ENCODE measurements at places on chromosomes 3 and 15.

DNA sequence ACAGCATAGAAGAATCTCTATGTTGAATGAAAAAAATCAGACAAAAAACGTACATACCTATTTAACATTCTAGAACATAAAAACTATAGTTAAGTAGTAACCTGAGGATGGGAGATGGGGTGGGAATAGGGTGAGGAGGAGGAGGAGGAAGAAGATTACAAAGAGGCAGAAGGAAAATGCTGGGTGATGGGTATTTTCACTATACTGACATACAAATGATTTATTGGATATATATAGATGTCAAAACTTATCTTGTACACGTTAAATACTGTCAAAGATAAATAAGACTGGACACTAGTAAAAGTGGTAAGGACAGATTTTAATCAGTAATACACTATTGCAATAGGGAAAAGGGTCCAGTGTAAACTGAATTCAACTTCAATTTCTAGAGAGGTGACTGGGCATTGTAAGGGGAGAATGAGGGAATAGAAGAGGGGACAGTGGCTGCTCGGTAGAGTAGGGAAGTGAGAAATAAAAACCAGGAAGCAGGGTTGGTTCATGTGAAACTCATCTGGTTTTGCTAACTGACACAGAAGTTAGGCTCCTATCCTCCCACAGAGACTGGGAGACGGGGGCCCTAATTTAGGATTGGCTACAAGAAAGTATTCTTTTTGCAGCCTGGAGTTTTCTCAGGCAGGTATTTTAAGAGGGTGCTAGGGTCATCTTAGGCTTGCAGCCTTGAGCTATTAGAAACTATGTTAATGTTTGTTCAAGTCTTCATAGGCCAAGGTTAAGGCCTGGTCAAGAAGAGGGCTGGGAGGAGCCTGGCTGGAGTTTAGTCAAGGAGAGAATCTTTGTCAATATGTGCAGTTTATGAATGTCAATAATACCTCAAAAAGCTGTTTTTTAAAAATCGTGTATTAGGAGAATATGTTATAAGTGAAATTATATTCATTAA lies 15.0 kb upstream of the C15orf61 start:
- no peaks in the 10 kb centered on the region for H3K27me3 ChIP-seq
- no peaks in the 10 kb centered on the region for H3K4me1 ChIP-seq
- no peak overlapping the region for H3K27ac ChIP-seq
- no peaks in the 10 kb centered on the region for H3K36me3 ChIP-seq
- H3K4me3 ChIP-seq: no peak overlapping the region

GRCh38 chr3:79113876-79114275 lies 653.9 kb downstream of the ROBO1 start:
- no peak overlapping the region for H3K27ac ChIP-seq
- DNase-seq: no peak
- H3K27me3 ChIP-seq: no peaks in the 10 kb centered on the region
- no peaks in the 10 kb centered on the region for H3K4me1 ChIP-seq
- H3K4me3 ChIP-seq: no peak overlapping the region

DNA sequence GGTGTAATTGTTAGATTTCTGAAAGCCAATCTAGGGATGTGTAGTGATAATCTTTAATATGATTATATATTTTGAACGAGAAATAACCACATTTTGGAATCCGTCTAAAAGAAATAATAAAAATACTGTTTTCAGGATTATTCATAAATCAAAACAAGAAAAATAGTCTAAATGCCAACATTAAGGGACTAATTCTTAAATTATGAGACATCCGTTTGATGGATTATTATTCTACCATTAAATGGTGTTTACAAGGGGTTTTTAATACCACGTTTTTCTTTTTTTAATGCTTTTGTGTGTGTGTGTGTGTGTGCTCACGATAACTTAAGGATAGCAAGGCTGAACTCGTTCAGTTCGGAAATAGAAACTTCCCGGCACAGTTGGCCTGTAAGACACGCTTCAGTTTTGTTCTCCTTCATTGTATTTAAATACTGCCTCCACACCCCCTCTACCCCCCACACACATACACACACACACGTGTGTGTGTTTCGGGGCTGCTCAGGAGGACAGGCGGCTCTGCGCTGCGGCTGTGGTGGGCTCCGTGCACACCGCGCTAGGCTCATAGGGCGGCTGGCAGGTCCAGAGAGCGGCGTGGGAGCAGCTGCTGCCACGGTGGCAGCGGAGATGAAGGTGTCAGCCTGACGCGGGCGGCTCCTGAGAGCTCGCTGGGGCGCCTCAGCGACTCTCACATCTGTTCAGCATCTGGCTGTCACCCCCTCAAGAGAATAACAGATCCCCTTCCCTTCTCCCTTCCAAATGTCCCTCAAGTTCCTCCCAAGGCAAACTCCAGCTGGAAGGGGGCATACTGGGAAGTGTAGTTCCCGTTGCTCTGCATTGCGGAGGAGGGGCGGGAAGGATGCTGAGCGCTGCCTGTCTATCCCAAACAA lies 23.0 kb upstream of the ANP32A start:
- H3K27ac ChIP-seq: no peak overlapping the region
- H3K27me3 ChIP-seq: peaks cover 20% of the 10 kb centered on the region
- H3K36me3 ChIP-seq: no peaks in the 10 kb centered on the region

DNA sequence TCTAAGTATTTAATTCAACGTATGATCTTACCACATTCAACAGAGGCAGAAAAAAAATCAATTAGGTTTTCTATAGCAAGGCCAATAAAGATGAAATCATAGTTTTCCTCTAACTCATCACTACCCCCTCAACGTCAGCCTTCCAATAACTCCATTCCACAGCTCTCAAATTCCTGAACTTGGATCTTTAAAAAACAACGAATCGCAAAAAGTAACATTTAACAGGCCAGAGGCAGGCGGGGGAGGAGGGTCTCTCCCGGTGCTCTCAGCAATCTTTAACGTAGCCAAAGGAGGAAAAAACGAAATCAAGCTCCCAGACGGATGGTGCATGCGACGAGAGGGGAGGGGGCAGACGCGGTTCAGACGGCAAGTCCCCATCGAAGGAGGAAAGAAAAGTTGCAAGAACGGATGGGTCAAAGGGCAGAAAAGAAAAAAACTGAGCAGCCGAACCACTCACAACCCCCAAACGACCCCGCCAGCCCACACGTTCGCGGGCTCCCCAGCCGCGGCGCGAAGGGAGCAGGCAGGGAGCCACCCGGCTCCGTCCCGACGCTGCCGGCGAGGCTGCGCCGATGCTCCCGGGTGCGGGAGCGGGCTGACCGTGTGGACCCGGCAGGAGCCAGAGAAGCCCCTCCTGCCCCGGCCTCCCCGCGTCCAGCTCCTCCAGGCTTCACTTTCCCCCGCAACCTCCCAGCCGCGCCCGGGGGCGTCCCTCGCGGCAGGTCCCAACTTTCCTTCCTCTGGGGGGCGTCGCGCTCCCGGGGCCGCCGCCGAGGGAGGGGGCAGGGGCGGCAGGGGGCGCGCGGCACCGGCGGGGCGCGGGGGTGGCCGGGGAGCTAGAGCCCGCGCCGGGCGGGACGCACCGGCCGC lies 703 bp downstream of the PEAK1 start:
- H3K36me3 ChIP-seq: no peaks in the 10 kb centered on the region
- peak overlapping the region; percentile 80 for H3K27ac ChIP-seq
- H3K4me3 ChIP-seq: peak overlapping the region; percentile 68
- H3K27me3 ChIP-seq: no peaks in the 10 kb centered on the region
- peak; percentile 66 for DNase-seq
- peaks cover 2% of the 10 kb centered on the region for H3K4me1 ChIP-seq

- no peak overlapping the region for H3K27ac ChIP-seq
- DNase-seq: no peak
- no peak overlapping the region for H3K4me3 ChIP-seq
- no peaks in the 10 kb centered on the region for H3K36me3 ChIP-seq
- no peaks in the 10 kb centered on the region for H3K4me1 ChIP-seq
Measured at GRCh38 chr15:95757171-95757570, 573.3 kb upstream of the NR2F2 start.

GRCh38 chr15:60417112-60417511 lies 19.3 kb upstream of the ANXA2 start:
- H3K4me3 ChIP-seq: no peak overlapping the region
- H3K27me3 ChIP-seq: no peaks in the 10 kb centered on the region
- no peaks in the 10 kb centered on the region for H3K4me1 ChIP-seq
- no peak for DNase-seq

DNA sequence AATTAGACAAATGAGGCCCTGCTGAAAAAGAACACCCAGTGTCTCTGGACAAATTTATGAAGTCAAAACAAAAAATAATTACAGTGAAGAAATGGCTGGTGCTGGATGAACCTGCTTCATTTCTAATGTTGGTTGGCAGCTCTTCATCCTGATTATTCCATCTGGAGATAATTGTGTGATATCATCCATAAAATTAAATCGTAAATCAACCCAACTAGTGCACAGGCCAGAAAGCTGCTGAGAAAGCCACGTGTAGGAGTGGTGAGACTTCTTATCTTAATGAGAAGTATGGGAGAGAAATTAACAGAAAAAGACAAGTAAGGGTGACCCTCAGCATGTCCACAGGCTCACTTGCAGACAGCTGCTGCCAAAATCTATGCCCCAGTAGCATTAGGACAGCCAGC lies 465.2 kb upstream of the TGFBR2 start:
- H3K36me3 ChIP-seq: no peaks in the 10 kb centered on the region
- H3K4me3 ChIP-seq: no peak overlapping the region
- no peak overlapping the region for H3K27ac ChIP-seq

GRCh38 chr3:45564172-45564571 lies 30.4 kb upstream of the LIMD1 start:
- H3K4me3 ChIP-seq: no peak overlapping the region
- peaks cover 2% of the 10 kb centered on the region for H3K4me1 ChIP-seq
- H3K36me3 ChIP-seq: no peaks in the 10 kb centered on the region
- no peaks in the 10 kb centered on the region for H3K27me3 ChIP-seq
- no peak overlapping the region for H3K27ac ChIP-seq
- DNase-seq: no peak

DNA sequence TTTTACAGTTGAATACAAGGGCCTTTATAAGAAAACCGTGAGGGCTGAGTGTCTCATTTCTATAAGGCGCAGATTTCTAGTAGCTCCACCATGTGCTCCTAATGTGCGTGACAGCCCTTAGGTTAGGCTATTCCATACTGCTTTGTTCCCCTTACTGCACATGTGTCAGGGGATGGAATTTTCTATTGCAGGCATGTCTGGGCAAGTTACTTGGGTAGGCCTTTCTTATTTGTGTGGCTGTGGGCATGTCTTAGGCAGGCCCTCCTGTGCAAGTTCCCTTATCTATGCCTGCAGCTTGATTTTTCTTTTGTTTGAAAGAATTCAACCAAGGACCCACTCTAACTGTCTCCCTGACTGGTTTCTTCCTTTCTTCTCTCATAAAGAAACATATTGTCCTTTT lies 434.2 kb upstream of the CNTN3 start:
- no peaks in the 10 kb centered on the region for H3K4me1 ChIP-seq
- no peaks in the 10 kb centered on the region for H3K27me3 ChIP-seq
- DNase-seq: no peak
- H3K4me3 ChIP-seq: no peak overlapping the region
- H3K36me3 ChIP-seq: no peaks in the 10 kb centered on the region

DNA sequence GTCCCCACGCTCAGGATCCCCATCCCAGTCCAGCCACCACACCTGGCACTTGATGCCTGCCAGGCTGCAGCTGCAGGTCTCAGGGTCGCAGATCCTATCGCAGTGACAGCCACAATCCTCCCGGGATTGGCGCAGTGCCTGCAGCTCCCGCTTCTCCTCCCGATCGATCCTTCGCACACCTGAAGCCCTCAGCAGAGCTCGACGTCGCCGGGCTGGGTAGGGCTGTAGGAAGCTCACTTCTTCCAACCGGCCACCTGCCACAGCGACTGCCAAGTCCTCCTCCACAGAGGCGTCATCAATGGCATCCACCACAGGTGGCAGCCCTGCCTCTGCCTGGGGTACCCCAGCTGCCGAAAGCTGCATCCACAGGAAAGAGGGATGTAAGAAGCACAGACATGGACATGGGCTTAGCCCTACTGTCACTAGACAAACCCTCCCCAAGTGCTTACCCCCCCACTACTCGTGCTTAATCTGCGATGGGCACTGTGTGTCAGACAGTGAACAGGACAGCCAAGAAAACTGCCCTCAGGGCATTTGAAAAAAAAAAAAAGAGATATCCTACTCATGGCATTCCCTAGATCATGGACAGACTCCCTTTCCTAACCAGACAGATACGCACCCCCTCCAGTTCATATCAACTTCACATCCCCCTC lies 9.2 kb downstream of the CSRNP1 start:
- no peak overlapping the region for H3K4me3 ChIP-seq
- H3K4me1 ChIP-seq: no peaks in the 10 kb centered on the region
- H3K27ac ChIP-seq: no peak overlapping the region
- no peak for DNase-seq

- DNase-seq: no peak
- no peaks in the 10 kb centered on the region for H3K4me1 ChIP-seq
- no peaks in the 10 kb centered on the region for H3K27me3 ChIP-seq
- no peak overlapping the region for H3K27ac ChIP-seq
- no peak overlapping the region for H3K4me3 ChIP-seq
Measured at GRCh38 chr15:48680841-48681240, 35.3 kb upstream of the FBN1 start.

- H3K36me3 ChIP-seq: no peaks in the 10 kb centered on the region
Measured at GRCh38 chr3:32448686-32449474, 53.8 kb downstream of the CMTM6 start.

GRCh38 chr3:33954956-33955355 lies 156.5 kb downstream of the PDCD6IP start:
- no peaks in the 10 kb centered on the region for H3K36me3 ChIP-seq
- no peak for DNase-seq
- no peak overlapping the region for H3K4me3 ChIP-seq

DNA sequence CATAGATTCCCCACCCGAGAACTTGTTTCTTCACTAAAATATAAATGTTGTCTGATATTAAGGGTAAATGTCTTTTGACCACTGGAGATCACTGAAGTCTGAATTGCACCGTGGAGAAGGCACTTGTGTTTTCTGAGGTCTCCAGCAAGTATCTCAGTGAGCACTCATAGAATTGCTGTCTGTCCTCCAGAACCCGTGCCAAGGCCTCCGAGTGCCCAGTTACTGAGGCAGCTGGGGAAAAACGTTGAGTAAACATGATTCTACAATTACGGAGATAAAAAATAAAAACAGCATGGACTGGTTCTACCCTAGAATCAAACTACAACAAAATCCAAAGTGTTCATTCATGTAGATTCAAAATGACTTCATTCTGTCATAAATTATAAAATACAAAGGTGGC lies 60.0 kb downstream of the MLH1 start:
- peak; percentile 60 for DNase-seq
- H3K36me3 ChIP-seq: peaks cover 62% of the 10 kb centered on the region
- H3K4me1 ChIP-seq: no peaks in the 10 kb centered on the region
- H3K27ac ChIP-seq: peak overlapping the region; percentile 10
- no peaks in the 10 kb centered on the region for H3K27me3 ChIP-seq

DNA sequence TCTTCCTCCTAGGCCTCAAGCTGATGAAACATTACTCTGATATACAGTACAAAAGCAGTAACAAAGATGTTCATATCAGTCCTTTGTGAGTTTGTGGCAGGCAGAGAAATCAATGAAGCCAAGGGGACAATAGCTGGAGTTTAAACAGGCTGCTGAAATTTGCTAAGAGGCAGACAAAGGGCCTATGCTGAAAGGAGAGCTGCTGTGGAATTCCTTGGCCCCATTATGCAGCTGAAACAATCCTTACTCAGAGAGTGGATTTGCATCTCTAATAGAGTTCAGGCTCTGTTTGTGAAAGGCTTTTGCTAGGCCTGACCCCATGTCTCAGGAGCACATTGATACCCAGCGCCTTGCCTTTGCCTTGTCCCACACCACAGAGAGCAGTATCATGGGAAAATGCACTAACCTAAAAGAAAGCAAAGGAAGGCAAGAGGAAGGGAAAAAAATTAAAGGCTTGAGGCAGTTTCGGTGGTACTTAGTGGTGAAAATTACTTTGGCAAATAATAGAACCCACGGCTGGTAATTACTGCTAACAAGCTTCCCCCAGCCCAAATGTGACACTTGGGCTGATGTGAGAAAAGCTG lies 195.0 kb upstream of the EPHA3 start:
- H3K27me3 ChIP-seq: no peaks in the 10 kb centered on the region
- H3K36me3 ChIP-seq: no peaks in the 10 kb centered on the region
- no peak overlapping the region for H3K27ac ChIP-seq
- no peaks in the 10 kb centered on the region for H3K4me1 ChIP-seq
- no peak for DNase-seq
